ENCODE measurements at places on chromosomes 3 and 15.

DNA sequence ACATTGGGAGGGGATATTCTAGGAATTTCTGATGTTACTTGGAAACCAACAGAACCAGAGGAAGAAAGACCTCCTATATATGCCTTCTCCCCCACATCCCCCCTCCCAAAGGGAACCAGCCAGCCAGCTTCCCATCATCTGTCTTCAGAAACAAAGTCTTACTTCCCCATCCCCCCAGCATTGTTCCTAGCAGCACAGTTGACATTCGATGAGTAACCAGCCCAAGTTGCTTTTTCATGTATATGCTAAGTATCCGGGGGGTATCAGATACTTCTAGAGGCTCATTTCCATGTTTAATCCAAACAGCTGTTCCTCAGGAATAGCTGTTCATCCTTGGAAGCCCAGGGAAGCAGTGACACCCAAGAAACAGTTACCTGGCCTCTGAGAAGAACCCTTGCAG, 16.0 kb downstream of the RMDN3 start:
- no peak for DNase-seq

- DNase-seq: no peak
Observed at GRCh38 chr3:126102011-126102410, 18.1 kb upstream of the SLC41A3 start.

- DNase-seq: no peak
Observed at GRCh38 chr3:89402051-89402450, 294.6 kb downstream of the EPHA3 start.

DNA sequence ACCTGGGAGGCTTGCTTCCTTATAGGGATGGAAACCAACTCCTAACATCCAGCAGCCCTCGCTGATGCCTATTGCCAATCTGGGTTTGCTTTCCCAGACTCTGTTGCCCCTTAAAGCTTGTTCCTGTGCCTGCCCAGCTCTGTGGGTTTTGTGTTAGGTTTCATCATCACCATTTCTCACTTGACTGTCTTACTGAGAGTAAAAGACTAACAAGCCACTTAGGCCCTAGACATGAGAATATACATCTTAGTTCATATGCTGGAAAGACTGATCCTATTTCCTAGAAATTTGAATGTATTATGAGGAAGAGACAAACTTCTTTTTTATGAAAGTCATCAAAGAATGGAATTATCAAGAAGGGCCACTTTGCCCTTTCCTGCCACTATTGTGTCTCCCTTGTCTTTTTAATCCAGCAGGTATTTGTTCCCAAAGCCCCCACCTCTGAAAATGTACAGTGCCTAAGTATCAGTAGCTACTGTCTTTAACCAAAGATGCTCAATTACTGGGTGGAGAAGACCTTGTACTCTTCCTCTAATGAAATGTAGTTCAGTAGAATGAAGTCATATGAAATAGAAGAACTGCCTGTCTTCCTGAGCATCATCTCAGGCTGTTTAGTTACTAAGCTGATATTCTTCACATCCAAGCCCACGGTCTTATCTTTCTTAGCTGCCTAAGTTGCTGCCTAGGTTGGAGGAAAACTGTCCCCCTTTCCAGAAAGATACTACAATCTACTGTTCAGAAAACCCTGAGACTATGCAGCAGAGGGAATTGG, 59.8 kb upstream of the ZPLD1 start:
- no peak for DNase-seq

GRCh38 chr15:95439922-95440376, 890.6 kb upstream of the NR2F2 start:
- DNase-seq: no peak

GRCh38 chr3:146972726-146973125, 367.6 kb upstream of the PLSCR5 start:
- no peak for DNase-seq

DNA sequence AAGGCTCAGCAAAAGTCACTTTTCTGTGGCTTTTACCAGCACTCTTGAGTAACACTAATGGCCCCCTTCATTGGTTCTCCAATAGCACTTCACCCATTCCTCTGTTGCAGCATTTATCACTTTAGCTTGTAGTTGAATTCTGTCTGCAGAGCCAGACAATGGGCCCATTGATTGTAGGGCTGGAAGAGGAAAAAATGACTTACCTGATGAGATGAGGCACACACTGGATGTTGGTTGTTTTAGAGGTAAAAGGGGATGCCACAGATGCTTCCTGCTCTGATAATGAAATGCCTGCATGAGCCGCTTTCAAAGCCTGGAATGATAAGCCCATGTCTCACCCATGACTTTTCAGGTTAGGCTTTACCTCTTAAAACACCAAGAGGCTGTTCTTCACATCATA, 64.3 kb downstream of the PLAAT1 start:
- no peak for DNase-seq

DNA sequence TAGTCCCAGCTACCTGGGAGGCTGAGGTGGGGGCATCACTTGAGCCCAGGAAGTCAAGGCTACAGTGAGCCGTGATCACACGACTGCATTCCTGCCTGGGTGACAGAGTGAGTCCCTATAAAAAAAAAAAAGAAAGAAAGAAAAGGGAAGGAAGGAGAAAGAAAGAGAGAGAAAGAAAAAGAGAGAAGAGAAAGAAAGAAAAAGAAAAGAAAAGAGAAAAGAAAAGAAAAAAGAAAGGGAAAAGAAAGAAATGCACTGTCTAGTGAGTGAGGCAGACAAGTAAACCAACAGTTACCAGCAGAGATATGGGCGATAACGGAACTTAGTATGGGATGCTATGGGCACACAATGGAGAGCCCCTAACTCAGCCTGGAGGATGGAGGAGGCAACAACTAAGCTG, 37.2 kb upstream of the TSEN2 start:
- no peak for DNase-seq

DNA sequence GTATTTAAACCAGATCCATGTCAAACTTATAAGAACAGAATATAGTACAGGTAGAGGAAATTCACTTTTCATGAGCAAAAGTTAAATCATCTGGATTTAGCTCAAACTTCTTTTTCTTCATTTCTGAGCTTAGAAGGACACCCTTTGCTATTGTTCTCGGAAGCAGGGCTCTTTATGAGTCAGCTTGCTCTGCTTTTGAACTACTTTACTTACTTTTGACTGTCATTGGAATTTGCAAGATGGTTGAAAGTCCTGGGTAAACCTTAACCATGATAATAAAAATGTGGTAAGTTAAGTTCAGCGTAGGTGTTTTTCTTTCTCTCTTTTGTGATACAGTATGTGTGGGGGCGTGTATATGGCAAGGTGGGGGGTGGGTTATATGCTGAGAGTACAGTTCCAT, 312.7 kb upstream of the DPH6 start:
- DNase-seq: no peak

GRCh38 chr15:69523010-69524001, 70.7 kb downstream of the RPLP1 start:
- DNase-seq: peak; percentile 5

GRCh38 chr3:85567071-85567676, 608.4 kb downstream of the CADM2 start:
- DNase-seq: no peak

DNA sequence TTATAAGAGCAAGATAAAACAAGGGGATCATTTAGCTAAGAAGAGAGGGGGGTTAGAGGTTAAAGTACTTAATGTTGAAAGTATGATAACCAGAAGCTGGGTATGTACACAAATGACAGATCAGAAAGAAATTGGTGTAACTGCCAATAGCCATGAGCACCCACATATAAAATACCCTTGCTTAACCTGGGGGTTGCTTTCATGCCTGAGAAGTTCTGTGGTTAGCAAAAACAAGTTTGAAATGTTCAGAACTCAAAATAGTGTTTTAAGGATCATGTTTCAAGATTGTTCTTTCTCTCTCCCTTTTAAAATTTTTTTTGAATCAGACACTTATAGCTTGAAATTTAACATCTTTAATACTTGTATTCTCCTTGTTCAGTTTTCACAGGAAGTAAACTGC, 321.4 kb upstream of the GBE1 start:
- no peak for DNase-seq

DNA sequence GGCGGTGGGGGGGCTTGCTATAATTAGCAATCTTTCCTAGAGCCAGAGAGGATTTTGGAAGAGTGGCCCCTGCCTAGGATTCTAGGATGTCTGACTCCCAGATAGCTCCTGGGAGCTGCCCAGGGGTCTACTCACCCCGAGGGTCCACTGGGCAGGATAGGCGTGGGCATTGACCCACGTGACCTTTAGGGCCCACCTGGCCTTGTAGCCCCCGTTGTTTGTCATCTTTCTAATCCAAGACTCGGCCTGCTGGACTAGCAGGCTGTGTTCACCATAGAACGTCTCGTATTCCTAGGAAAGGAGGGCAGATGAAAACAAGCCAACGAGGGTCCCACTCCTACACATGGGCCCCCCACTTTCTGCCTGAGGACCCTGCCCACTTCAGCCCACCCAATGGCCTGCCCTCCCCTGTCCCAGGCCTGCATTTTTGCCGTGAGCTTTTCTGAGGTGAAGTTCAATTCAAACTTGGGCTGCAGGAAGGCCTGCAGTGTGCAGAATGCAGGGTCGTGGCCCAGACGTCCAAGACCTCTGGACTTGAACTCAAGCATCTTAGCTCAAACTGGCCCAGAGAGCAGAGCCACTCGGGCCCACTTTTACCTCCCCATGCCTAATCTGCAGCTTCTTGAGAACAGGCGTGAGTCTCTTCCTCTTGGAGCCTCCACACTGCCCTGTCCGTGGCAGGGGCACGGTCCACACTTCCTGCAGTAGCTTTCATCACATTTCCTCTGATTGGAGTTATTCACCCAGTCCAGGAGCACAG, 41.5 kb downstream of the MUC4 start:
- no peak for DNase-seq

- DNase-seq: no peak
Observed at GRCh38 chr3:190229632-190230424, 92.4 kb downstream of the CLDN1 start.

GRCh38 chr15:40320931-40321371, 2.5 kb upstream of the INAFM2 start:
- no peak for DNase-seq

- DNase-seq: no peak
Observed at GRCh38 chr3:10187944-10188343, 23.2 kb downstream of the IRAK2 start.

DNA sequence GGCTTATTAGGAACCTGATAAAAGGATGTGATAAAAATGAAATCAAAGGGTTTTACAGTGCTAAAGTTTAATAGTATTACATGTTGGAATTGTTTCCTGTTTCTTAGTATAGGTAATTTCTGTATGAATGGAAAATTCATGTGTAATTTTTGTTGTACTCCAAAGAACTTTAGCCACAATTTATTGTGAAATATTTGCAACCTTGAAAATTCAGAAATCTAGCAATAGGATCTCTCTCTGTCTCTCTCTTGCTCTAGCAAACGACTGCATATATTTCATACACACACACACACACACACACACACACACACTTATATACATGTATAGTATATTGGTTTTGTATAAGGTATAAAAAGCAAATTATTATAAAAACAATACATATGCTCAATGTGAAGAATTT, 59.6 kb downstream of the PIAS1 start:
- DNase-seq: no peak

GRCh38 chr3:126350502-126351085, 6.6 kb downstream of the KLF15 start:
- no peak for DNase-seq

DNA sequence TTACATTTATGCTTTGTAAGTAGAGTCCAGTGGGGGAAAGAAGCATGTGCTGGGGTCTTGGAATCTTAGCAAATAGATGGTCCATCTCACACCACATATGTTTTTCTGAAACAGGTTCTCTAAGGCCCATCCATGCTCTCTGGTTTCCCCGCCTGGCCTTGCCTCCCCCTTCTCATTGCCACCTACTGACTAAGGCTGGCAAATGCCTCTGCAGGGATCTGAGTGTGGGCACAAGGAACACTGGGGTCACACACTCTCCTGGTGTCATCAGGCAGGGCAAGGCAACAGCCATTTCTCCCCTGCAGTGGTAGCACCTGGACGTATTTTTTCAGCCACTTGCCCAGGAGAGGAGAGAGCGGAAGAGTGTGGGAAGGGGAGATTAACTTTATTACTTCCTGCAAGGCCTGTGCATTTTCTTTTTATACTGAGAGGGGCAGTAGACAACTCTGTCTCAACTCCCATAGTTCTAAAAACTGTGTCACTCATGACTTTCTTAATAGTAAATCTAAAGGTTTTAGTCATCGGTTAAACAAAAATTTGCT, 804.2 kb upstream of the NECTIN3 start:
- DNase-seq: no peak

GRCh38 chr3:147758771-147759170, 349.6 kb downstream of the ZIC1 start:
- no peak for DNase-seq

DNA sequence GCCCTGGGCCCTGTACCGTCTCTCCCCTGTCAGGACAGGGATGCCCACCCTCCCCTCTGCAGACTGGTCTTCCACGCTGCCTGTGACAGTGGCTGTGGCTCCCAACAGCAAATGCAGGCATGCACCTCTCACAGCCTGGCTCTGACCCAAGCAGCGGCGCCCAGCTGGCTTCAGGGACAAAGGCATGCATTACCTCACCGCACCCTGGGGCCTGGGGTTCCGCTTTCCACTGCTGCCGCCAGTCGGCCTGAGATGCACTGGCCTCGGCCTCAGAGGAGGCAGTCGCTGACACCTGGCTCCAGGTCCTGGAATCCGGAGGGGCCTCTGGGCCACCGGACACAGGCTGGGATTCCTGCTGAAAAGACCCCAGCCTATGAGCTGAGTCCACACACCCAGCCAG, 70.3 kb downstream of the SCN5A start:
- DNase-seq: no peak

- DNase-seq: no peak
Observed at GRCh38 chr3:18422972-18423371, 2.2 kb downstream of the SATB1 start.

DNA sequence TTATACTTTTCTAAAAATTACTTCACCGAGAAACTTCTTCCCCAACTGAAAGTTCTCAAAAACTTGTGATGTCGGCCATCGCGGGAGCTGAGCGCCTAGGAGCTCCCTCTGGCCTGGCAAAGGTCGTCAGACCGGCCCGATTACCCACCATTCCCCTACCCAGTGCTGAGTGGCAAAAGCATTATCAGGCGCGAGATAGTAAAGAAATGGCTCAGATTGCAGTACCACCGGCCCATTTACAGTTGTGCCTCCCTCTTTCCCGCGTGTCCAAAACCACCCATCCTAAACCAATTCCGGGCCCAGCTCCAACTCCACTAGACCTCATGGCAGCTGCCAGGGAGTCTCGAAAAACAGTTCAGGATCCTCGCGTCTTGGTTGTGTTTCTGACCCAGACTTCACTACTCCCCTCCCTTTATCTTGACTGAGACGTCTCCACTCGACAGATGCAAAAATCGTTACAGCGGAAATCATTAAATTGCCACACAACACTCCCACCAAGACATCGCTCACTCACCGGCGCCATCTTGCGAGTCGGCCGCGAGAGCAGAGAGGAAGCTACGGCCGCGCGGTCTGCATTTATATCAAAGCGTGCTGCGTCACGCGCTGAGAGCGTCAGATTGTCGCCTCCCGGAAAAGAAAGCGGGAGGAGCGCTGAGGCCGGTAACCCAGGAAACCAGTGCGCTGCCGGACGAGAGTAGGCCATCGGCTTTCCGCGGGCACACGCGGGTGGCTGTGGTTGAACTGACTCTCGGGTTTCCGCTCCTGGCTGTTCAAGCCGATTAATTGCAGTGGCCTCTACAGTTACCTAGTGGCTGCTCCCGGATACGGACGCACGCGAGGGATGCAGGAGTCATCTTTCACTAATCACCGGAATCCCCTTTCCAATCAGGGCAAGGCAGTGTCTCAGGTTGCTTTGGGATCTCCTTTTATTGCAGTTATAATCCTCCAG, at the start of gene RPL22L1:
RPL22L1 (minus strand) TSS at position 551 of the 949 bp plus-strand sequence; CDS start at position 523, 28 bp downstream.
- no peak for DNase-seq

All from SIG-M5 (cell line).